ENCODE measurements at places on chromosomes 16 and 17.

GRCh38 chr16:50718761-50719400 lies 23.0 kb upstream of the CYLD start:
- DNase-seq: no peak

DNA sequence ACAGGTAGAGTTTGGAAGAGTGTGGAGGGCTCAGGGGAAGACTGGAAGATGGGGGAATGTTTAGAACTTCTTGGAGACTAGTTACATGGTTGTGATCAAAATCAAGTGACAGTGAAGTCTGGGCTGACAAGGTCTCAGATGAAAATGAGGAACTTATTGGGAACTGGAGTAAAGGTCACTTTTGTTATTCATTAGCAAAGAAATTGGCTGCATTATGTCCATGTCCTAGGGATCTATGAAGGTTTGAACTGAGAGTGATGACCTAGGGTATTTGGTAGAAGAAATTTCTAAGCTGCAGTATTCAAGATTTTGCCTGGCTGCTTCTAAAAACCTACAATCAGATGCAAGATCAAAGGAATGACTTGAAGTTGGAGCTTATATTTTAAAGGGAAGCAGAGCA lies 747.1 kb downstream of the KCNJ2 start:
- no peak for DNase-seq

- DNase-seq: no peak
These were observed 42.1 kb downstream of the ITGAM start for GRCh38 chr16:31301708-31302400.

DNA sequence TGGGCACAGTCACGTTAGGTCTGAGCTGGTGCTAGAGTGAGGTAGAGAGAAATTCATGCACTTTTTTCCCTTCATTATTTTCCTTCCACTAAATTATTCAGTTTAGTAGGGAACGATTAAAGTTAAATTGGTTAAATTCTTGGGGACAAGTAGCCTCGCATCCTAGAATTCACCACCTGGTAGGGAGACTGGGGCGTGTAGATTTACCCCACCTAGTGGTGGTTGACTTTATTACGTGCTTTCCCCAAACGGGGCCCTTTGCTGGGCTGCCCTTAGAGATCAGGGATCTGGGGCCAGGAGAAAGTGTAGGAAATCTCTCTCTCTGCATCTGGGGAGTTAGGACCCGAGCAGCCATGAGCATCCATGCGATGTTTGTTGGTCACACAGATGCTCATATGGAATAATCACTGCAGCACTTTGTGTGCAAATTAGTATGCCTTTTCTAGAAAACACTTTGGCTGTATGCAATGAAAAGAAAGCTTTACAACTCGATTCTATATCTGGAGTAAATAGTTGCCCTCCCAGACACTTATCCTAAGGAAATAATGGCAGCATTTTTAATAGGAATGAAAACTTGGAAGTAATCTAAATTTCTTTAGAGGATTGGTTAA lies 107.0 kb downstream of the PLCG2 start:
- DNase-seq: no peak

DNA sequence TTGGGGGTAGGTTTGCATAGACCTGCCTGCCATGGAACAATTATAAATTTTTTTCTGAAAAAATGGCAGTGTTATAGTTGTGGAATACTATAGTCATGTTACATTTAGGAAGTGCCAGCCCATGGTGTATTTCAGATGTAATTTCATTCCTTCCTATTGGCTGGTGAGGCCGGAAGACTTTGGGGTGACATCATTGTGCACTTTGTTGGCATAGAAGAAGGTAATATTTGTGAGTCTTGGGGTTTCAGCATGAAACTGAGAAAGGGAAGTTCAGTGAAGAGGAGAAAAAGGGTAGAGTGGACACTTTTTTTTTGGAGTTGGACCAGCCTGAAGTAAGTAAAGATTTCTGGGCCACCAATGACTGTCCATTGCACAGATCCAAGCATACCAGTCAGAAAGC lies 16.0 kb upstream of the HEATR6 start:
- no peak for DNase-seq

GRCh38 chr17:67992548-67993152 lies 3.6 kb downstream of the C17orf58 start:
- no peak for DNase-seq

GRCh38 chr17:12554251-12554650 lies 111.4 kb upstream of the MYOCD start:
- no peak for DNase-seq

DNA sequence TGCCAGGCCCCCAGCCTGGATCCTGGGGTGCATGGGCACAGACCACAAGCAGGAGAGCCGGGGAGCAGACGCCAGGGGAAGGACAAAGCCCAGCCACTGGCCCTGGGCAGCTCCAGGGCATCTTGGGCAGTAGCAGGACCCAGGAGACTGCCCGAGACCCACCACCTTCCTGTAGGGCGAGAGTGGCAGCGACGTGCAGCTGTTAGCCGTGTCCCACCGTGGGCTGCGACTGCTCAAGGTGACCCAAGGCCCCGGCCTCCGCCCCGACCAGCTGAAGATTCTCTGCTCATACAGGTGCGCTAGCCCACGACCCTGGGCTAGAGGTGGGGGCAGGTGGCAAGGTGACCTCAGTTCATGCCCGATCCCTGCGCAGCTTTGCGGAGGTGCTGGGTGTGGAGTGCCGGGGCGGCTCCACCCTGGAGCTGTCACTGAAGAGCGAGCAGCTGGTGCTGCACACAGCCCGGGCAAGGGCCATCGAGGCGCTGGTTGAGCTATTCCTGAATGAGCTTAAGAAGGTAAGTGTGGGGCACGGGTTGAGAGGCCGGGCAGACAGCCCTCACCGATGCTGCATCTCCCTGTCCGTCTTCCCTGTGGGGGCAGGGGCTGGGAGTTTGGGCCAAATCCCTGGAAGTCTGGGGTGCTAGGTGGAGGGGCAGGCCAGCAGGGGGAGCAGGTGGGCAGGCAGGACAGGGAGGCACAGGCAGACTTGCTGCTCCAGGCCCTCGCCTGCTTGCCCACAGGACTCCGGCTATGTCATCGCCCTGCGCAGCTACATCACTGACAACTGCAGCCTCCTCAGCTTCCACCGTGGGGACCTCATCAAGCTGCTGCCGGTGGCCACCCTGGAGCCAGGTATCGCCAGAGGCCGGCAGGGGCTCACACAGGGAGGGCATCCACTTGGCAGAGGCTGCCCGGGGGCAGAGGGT lies 13.5 kb upstream of the SMIM5 start:
- no peak for DNase-seq

GRCh38 chr16:67164599-67165061 lies at the start of gene HSF4:
Gene HSF4, plus strand, starts transcription at chr16:67164745. Its CDS starts 67 bp downstream, at chr16:67164812.
- no peak for DNase-seq

DNA sequence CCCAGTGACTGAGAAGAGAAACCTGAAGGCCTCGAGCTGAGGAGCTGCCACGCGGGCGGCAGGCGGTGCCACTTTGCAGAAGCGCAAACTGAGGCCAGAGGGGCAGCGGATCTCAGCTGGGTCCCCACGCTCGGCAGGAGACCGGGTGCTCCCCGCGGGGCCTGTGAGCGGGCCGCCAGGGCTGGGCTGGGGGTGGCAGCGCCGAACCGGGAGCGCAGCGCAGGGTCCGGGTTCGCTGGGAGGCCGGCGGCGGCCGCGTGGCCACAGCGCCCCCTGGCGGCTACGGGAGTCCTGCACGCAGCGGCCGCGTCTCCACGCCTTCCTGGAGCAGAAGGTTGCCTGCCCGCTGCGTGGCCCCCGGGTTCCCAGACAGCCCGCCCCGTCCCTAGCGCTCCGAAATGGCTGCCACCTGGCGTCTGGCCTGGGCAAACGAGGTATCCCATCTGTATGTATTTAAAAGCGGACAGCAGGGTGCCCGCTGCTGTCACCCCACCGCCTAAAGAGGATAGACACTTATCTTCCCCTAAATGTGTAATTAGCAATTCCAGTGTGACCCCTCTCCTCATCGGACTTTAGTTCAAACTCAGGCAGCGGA lies 96.1 kb upstream of the CDH5 start:
- peak; percentile 34 for DNase-seq

GRCh38 chr17:55301521-55302406 lies 37.0 kb downstream of the HLF start:
- DNase-seq: no peak

DNA sequence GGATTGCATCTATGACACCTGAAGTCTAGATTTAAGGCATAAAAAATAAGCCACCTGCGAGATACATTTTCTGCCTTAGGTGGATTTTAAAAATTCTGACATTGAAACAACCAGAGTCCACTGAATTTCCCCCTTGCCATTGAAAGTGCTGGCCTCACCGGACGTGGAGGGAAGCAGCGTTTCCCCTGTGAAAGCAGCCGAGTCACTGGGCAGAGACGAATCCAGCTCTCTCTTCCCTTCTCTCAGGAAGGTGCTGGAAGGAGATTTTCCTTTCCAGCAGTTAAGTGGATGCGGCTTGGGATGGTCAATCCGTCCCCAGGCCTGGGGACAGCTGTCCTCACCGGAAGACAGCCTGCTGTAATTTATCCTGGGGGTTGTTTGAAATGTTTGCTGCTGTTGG lies 270.9 kb upstream of the FOXF1 start:
- no peak for DNase-seq

DNA sequence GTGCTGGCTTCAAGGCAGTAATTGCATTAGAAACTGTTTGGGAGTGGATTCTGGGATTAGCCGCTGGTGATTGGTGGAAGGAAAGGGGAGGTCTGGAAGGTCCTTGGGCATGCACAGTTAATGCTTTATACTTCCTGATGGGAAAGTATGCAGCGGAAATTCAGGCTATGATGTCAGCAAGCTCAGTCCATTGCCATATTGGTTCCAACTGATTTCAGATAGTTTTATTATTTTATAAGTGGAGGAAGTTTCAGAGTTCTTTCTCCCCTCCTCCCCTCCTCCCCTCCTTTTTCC lies 8.1 kb upstream of the CMTR2 start:
- DNase-seq: no peak

DNA sequence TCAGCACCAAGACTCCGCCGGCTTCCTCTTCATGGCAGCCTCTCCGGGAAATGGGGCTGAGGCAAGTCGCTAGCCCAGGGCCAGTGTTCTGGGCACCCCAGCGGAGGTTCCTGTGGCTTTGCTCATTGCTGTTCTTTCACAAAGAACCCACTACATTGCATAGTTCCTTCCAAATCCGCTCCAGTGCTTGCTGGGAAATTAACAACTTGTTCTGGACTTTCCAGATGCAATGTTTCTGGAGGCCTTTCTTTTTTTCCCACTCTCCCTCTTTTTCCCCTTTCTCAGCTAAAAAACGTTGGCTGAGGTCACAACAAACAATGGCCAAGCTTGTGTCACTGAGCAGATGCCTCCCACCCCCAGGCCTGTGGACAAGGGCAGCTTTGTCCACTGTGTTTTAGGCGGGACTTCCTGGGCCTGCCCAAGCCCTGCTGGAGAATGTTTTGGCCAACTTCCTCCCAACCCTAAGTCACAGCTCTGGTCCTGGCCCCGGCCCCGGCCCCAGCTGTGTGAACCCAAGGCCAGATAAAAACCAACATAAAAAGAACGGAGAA lies 131.5 kb upstream of the RCVRN start:
- DNase-seq: no peak

- DNase-seq: no peak
These were observed 259.0 kb downstream of the XYLT1 start for GRCh38 chr16:17211797-17212196.

DNA sequence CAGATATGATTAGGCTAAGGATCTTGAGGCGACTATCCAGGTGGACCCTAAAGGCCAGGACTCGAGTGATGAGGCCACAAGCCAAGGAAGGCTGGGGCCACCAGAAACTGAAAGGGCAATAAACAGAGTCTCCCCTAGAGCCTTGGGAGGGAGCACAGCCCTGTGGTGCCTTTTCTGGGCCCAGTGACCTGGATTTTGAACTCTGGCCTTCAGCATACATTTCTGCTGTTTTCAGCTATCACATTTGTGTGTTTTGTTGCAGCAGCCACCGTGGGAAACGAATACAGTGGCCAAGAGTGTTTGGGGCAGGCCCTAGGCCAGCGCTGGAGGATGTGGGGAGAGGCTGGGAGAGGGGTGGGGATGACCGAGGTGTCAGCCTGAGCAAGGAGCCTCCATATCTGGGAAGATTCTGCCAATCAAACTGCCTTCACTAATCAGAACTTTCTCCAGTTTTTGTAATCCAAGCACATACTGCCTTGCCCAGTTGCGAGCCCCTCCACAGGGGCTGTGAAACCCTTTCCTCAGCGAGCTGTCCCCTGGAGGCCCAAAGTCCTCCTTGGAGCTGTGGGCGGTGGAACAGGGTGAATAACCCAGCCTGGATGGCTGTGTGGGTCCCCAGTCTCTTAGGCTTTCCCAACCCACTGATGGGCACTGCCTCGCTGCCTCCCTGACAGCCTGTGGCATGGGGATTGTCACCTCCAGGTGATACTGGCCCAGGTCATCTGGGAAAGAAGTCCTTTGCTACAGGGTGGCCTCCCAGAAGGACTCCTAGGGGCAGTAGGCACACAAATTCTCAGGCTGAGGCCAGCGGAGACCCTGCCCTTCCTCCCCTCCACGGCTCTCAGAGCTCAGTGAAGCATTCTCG lies 16.8 kb downstream of the B9D1 start:
- no peak for DNase-seq

Measured in activated T-helper 1 cell treated with Interleukin-2 at 50 U/mL for 16 hours (primary cell).